ENCODE measurements at places on chromosomes 4 and X.

- DNase-seq: no peak
These were observed 229.9 kb upstream of the TTC29 start for GRCh38 chr4:147175460-147176025.

DNA sequence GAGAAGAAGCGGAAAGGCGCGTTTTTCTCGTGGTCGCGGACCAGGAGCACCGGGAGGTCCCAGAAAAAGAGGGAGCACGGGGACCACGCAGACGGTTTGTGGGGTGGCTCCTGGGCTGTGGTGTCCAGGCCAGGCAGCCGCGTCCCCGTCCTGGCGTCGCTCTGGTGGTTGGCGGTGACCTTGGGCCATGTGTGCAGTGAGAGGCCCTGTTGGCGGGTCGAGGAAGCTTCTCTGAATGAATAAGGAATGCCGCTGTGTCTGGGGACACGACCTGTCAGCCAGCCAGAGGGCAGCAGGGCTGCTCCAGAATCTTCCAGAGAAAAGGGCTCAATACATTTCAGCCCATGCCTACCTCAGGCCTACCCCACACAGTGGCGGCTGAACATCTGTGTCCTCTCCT is 24.3 kb upstream of the HGFAC start:
- no peak for DNase-seq

GRCh38 chr4:54930226-54930625 is 195.2 kb downstream of the KDR start:
- no peak for DNase-seq

- no peak for DNase-seq
These were observed 5.7 kb downstream of the NSG1 start for GRCh38 chr4:4392501-4393183.

- no peak for DNase-seq
These were observed 54.8 kb downstream of the TLL1 start for GRCh38 chr4:165927815-165928214.

- DNase-seq: no peak
These were observed 71.9 kb downstream of the MAGEB17 start for GRCh38 chrX:16239211-16239610.

- no peak for DNase-seq
These were observed 325.3 kb upstream of the RASGEF1B start for GRCh38 chr4:81796790-81797528.
